SHP77 (cell line): ENCODE measurements at places on chromosomes 7 and 10.

- DNase-seq: no peak
Measured at GRCh38 chr10:7337431-7338171, 73.2 kb downstream of the SFMBT2 start.

GRCh38 chr7:138662076-138662990 lies 38.8 kb downstream of the SVOPL start:
- no peak for DNase-seq

DNA sequence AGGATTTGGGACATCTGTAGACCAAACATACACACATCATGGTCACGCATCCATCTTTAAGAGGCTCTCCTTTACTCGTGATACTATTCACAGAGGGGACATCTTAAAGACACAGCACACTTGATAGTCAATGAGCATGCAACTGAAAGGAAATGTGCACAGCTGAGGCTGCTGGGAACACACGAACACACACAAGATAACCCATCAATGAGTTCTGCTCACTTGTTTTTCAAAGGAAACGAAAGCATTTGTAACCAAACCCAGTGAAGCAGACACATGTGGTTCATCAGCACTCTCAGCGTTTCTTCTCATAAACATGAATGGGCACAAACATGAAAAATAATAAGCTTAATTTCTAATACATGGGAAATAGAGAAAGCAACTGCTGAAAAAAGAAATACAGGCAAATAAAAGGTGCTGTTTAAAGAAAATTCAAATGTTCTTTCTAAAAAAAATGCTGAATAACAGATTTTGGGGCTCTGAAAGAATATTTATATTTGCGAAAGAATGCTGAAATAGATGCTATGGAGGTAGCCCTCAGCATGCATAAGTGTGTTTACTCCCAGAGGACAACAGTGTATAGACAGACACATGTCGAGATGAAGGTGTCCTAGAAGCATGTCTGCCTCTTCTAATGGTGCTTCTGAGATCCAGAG lies 59.7 kb upstream of the LAMB4 start:
- DNase-seq: no peak

DNA sequence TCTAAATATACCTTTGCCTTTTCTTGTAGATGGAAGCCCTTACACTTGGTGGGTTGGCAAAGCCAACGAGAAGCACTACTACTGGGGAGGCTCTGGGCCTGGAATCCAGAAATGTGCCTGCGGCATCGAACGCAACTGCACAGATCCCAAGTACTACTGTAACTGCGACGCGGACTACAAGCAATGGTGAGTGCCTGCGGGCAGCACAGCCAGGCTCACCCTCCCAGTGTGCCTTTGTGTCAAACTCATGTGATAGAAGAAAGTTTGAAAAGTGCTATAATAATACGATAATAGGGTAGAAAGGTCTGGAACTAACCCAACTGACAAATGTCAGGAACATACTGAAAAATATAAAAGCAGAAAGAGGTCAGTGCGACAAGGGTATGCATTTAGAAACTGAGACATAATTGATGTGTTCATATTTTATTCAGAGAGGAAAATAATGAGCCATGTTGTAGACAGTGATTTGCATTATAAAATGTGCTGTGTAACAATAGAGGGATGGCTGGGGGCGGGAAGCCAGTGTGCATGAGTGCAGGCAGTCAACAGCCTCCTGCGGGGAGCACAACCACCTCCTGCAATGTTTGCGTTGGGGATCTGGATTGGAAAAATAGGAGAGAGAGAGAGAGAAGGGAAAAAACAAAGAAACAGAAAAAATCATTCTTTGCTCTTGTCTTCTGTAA lies 686.9 kb upstream of the C7orf33 start:
- DNase-seq: no peak

GRCh38 chr10:48525113-48525512 lies 79.8 kb downstream of the ARHGAP22 start:
- DNase-seq: no peak

DNA sequence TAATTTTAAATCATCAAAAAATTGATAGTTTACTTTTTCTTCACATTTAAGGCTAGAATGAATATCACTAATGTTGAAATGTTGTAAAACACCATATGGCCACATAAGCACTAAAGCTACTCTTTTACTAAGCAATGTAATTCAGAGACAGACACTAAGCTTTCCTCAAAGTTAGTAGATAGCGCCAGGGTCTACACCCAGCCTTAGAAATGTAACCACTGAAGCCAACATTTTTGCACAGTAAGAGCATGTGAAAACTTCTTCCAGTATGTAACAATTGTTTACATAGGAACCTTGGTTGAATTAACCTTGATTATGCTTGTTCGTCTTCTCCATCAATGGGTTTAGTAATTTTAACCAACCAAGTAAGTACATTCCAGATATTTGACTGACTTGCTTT lies 28.4 kb upstream of the PRKG1 start:
- DNase-seq: no peak
